ENCODE measurements at places on chromosomes 5 and 9. TPM values are rescaled to one million over a fixed set of nuclear protein-coding genes. Genes with fewer than 3 reads are reported as not detected.

DNA sequence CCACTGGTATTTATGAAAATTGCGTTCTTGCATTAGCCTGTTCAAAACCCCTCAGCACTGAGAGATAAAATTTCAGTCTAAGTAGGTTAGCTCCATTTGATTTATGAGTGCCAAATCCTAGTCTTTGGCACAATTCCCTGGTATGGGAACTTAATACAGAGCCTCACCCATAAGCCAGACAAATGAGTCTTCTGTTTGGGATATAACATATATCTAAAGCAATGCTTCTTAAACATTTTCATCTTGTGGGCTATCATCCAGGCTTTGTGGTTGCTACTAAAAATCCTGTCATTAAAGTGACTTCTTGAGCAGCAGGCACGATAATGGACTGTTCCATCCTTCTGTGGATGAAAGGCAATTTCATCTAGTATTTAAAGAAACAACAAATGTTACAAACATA lies 419.5 kb upstream of the ACTBL2 start:
- no peaks in the 10 kb centered on the region for H3K4me1 ChIP-seq
- H3K4me3 ChIP-seq = no peak overlapping the region
- no peak overlapping the region for H3K27ac ChIP-seq
- no peak for DNase-seq

- H3K4me1 ChIP-seq = peaks cover 3% of the 10 kb centered on the region
- no peak for DNase-seq
- no peaks in the 10 kb centered on the region for H3K36me3 ChIP-seq
- no peaks in the 10 kb centered on the region for H3K27me3 ChIP-seq
- peak overlapping the region; percentile 61 for H3K4me3 ChIP-seq
These were observed 1.2 kb downstream of the G3BP1 start for GRCh38 chr5:151772846-151773561.

- no peaks in the 10 kb centered on the region for H3K4me1 ChIP-seq
- no peaks in the 10 kb centered on the region for H3K27me3 ChIP-seq
- H3K36me3 ChIP-seq = no peaks in the 10 kb centered on the region
- no peak overlapping the region for H3K27ac ChIP-seq
These were observed 776.7 kb downstream of the DTWD2 start for GRCh38 chr5:118211606-118212005.

- no peak overlapping the region for H3K27ac ChIP-seq
- peaks cover 3% of the 10 kb centered on the region for H3K4me1 ChIP-seq
- DNase-seq = peak; percentile 19
- H3K36me3 ChIP-seq = no peaks in the 10 kb centered on the region
- H3K4me3 ChIP-seq = no peak overlapping the region
These were observed 73.5 kb upstream of the ANKRD55 start for GRCh38 chr5:56306433-56307150.

- no peak overlapping the region for H3K27ac ChIP-seq
- H3K27me3 ChIP-seq = no peaks in the 10 kb centered on the region
- no peaks in the 10 kb centered on the region for H3K4me1 ChIP-seq
- peak; percentile 9 for DNase-seq
- H3K4me3 ChIP-seq = no peak overlapping the region
- no peaks in the 10 kb centered on the region for H3K36me3 ChIP-seq
These were observed 170.0 kb downstream of the CACNA1B start for GRCh38 chr9:138047469-138048040.

Gene PCDHGA3
- polyA plus RNA-seq = not detected

DNA sequence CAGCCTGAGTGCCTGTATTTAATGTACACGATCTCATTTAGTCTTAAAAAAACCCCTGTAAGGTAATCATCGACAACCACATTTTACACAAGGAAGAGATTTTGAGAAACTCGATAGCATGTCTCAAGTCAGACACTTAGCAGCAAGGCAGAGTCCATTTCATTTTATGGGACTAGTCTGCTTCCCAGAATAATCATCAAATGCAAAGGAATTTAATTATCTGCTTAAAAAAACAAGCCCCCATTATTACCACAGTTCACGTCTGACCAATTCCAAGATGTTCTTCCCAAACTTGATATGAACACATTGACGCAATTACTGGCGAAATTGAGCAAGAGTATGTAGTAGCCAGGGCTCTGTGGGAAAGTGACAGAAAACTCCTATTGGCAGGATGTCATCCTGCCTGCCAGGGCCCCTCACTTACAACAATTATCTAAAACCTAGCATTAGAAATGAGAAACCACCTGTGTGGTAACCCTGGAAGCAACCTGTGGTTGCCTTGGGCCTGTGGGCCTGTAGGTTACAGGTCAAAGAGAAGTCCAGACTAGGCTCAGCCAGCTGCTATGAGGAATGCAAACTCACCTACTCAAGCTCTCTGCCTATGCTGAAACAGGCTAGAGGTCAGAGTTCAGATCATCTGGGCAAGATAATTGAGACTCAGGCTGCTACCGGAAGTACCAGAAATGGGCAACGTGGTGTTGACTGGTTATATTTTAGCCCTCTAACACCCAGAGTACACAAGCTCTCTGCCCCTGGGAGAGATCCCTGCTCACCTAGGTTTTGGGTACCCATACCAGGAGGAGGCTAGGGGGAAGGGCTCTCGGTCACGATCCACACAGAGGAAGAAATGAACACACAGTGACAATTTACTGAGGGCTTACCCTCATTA lies 1.6 kb downstream of the B4GALT1 start:
- peaks cover 22% of the 10 kb centered on the region for H3K4me1 ChIP-seq
- H3K36me3 ChIP-seq = no peaks in the 10 kb centered on the region
- H3K27ac ChIP-seq = peak overlapping the region; percentile 85
- no peaks in the 10 kb centered on the region for H3K27me3 ChIP-seq
- peak overlapping the region; percentile 96 for H3K4me3 ChIP-seq

Measured in small intestine (tissue), 16 donors.